ENCODE measurements at places on chromosomes 6 and 20.

GRCh38 chr6:156697225-156697830 is 79.8 kb upstream of the ARID1B start:
- H3K36me3 ChIP-seq, result no peaks in the 10 kb centered on the region
- peaks cover 4% of the 10 kb centered on the region for H3K4me1 ChIP-seq
- peaks cover 19% of the 10 kb centered on the region for H3K27me3 ChIP-seq
- no peak overlapping the region for H3K27ac ChIP-seq

GRCh38 chr6:36622901-36623546 is 28.9 kb downstream of the SRSF3 start:
- no peak overlapping the region for H3K27ac ChIP-seq
- H3K36me3 ChIP-seq, result peaks cover 4% of the 10 kb centered on the region
- H3K27me3 ChIP-seq, result no peaks in the 10 kb centered on the region
- no peak for DNase-seq
- H3K4me3 ChIP-seq, result no peak overlapping the region

DNA sequence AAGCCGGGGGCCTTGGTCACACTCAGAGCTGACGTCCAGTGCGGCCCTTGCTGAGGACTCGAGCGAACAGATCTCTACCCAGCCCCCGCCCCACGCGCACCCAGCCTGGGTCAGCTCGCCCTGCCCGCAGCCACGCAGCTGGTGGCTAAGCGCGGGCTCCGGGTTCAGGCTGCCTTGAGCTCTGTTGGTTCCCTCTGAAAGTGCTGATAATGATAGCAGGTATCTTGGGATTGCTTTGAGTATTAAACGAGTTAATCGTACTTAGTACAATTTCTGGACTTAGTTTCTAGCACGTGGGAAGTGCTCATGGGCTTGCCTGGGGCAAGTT is 88.1 kb upstream of the TGM3 start:
- H3K4me1 ChIP-seq, result peaks cover 2% of the 10 kb centered on the region
- no peaks in the 10 kb centered on the region for H3K36me3 ChIP-seq
- peak overlapping the region; percentile 88 for H3K4me3 ChIP-seq
- DNase-seq, result no peak

- DNase-seq, result no peak
- no peak overlapping the region for H3K4me3 ChIP-seq
- H3K27me3 ChIP-seq, result no peaks in the 10 kb centered on the region
- no peak overlapping the region for H3K27ac ChIP-seq
- no peaks in the 10 kb centered on the region for H3K36me3 ChIP-seq
Observed at GRCh38 chr6:12235341-12235740, 54.8 kb upstream of the EDN1 start.

- H3K27me3 ChIP-seq, result no peaks in the 10 kb centered on the region
- H3K4me3 ChIP-seq, result no peak overlapping the region
- H3K27ac ChIP-seq, result no peak overlapping the region
- no peak for DNase-seq
Observed at GRCh38 chr6:137875058-137875520, 8.0 kb downstream of the TNFAIP3 start.

All from neuronal stem cell (in vitro differentiated cells).